ENCODE measurements at places on chromosomes 4 and X.

- no peak for DNase-seq
Observed at GRCh38 chr4:81555489-81555888, 83.8 kb upstream of the RASGEF1B start.

GRCh38 chrX:147476008-147476407 is 435.7 kb upstream of the FMR1 start:
- no peak for DNase-seq

GRCh38 chrX:20059467-20060128 is 57.1 kb downstream of the MAP7D2 start:
- DNase-seq: no peak

- no peak for DNase-seq
Observed at GRCh38 chr4:2357821-2358745, 60.4 kb downstream of the ZFYVE28 start.

DNA sequence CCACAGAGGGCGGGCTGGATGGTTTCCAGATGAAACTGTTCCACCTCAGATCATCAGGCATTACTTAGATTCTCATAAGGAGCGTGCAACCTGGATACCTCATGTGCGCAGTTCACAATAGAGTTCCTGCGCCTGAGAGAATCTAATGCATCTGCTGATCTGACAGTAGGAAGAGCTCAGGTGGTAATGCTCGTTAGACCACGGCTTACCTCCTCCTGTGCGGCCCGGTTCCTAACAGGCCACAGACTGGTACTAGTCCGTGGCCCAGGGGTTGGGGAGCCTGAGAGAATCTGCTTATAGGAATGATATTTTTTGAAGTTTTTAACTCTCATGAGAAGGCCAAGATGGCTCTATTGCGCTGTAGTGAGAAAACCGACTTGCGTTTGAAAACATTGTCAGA is 5.4 kb downstream of the NCAPG start:
- no peak for DNase-seq

- DNase-seq: no peak
Observed at GRCh38 chr4:146381263-146381872, 140.4 kb downstream of the SLC10A7 start.

- no peak for DNase-seq
Observed at GRCh38 chrX:136588036-136588435, 56.0 kb downstream of the VGLL1 start.

DNA sequence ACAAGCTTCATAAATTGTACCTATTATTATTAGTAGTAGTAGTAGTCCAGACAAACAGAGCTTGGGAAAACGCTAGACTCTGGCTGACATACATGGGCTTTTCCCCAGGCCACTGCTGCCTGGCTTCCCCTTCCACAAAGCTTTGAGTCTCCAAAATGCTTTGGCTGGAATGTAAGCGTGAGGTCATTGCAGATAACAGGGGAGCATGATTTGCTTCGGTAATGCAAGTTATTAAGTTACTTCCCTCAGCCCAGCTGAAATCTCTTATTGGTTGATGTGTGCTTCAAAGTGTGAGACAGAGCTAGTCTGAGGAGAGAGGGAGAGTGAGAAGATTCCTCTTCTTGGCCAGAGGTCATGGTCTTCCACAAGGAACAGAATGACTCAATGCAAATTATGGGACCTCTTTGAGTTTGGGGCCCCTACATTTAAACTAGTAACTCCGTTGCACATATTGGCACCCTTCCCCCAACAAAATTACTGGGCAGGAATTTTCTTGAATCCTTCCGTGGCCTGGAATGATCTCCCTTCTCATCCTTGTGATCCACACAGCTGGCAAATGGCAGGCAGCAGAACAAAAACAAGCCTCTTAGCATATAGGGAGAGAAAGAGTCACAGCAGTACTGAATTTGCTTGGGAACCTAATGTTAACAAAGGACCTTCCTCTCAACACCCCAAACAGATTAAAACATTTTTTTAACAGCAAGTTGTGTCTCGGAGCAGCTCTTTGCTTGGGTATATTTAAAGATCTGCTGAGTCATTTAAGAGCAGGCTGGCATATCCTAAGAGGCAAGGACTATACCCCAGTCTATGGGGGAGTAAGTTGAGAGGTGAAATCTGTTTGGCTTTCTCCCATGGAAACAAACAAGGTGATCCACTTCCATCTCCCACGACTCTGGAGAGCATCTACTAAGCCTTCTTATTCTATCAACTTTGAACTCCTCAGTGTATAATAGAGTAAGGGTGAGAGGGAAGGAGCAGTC is 19.9 kb downstream of the AR start:
- no peak for DNase-seq

- no peak for DNase-seq
Observed at GRCh38 chr4:78945651-78946179, 6.5 kb upstream of the PAQR3 start.

DNA sequence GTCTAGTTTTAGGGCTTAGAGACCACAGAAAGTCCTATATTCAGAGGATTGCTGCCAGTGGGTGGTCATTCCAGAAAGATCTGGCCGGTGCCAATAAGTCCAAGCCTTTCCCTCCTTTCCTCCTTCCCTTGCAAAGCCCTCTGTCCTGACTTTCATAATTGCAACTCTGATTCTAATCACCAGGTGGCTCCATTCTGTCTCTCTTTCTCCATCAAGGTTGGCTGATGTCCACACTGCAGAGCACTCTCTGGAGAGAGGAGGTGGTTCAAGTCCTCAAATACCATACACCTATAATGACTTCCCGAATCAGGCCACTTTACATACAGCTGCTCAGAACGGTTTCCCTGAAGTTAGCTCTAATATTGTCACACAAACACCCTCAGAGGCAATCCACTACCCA is 22.4 kb upstream of the ARMCX4 start:
- no peak for DNase-seq

DNA sequence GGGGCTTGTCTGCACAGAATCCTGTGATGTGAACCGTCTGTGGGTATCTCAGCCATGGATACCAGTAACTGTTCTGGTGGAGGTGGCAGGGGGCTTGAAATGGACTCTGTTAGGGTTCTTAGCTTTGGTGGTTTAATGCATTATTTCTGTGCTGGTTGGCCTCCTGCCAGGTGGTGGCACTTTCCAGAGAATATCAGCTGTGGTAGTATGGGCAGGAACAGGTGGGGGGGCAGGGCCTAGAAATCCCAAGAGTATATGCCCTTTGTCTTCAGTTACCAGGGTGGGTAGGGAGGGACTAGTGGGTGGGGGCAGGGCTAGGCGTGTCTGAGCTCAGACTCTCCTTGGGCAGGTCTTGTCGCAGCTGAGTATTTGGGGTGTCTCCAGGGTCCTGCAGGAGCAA is 106.7 kb downstream of the KIT start:
- DNase-seq: no peak

DNA sequence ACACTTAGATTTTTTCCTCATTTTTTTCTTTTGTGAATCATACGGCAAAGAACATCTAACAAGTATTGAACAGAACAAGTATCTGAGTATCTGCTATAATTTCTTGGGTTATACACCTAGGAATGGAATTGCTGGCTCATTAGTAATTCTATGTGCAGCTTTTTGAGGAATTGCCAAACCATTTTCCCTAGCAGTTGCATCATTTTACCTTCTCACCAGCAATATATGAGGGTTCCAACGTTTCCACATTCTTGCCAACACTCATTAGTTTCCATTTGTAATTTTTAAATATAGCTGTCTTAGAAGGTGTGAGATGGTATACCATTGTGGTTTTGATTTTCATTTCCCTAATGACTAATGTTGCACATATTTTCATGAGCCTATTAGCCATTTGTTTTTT is 41.1 kb upstream of the DCAF8L1 start:
- no peak for DNase-seq

DNA sequence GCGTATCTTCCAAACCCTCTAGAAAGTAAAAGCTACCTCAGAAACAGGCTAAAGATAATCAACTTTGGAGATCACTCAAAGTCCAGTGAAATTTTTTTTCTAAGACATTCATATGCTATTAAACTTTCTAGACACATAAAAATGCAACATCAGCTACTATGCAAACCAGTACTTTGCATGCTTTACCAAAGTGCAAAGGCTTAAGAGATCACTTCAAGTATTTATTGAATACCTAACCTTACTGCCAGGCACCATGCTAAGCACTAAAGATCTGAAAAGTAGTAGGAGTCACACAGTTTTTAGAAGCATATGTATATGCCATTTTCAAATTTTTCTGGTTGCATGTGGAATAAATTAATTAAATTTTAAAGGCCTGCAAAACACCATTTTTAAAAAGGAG is 115.8 kb downstream of the THOC2 start:
- no peak for DNase-seq

GRCh38 chrX:119101168-119101567 is 26.4 kb downstream of the KIAA1210 start:
- no peak for DNase-seq

DNA sequence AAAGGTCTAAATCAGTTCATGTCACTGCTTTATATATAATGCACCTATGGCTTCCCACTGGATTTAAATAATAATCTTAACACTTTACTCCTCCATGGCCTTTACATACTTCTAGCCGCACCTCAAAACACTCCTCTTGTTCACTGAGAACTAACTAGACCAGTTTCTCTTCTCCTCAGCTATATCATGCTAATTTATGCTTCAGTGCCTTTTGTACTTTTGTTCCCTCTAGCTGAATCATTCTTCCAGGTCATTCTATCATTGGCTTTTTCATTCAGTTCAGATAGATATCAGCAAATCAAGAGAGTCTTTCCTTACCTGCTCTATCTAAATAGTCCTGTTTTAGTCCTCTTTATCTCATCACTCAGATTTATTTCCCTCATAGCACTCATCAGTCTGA is 64.2 kb downstream of the TET2 start:
- no peak for DNase-seq

DNA sequence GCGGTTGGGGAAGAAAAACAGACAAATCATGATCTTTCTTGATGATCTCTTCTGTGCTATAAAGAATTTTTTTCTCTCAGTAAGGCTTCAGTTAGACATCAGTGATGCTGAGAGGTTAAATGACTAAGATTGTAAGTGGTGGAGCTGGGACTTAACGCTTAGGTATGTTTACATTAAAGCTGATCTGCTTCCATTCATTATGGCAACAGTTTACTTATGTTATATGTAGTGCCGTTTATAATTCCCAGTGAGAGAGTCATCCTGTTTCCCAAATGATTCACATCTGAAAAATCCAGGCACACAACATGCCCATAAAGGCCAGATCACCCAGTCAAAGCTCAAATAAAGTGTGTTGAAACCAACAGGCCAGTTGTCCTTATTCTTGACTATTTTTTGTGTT is 50.1 kb downstream of the CENPVL3 start:
- no peak for DNase-seq

GRCh38 chr4:122674371-122674770 is 53.5 kb upstream of the IL21 start:
- DNase-seq: no peak

- DNase-seq: no peak
Observed at GRCh38 chr4:108003982-108004515, 14.4 kb downstream of the HADH start.

- DNase-seq: no peak
Observed at GRCh38 chr4:157280673-157281072, 60.1 kb downstream of the GRIA2 start.

DNA sequence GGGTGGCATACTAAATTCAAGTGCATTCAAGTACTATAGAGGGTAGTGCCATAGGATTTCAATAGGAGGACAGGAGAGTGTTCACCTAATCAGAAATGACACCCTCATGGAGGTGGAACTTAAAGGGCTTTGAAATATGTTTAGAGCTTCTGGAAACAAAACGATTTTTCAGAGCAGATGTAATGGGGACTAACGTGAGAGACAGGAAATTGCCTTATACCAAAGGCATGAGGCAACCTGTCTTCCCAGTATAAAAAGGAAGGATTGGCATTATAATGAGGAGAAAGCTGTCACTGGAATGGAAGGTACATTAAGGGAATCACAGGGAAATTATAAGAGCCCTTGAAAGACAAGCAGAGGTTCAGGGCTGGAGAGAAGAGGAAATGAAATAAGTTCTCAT is 116.3 kb upstream of the PNPLA4 start:
- no peak for DNase-seq

- no peak for DNase-seq
Observed at GRCh38 chr4:44914748-44915147, 188.4 kb upstream of the GNPDA2 start.

DNA sequence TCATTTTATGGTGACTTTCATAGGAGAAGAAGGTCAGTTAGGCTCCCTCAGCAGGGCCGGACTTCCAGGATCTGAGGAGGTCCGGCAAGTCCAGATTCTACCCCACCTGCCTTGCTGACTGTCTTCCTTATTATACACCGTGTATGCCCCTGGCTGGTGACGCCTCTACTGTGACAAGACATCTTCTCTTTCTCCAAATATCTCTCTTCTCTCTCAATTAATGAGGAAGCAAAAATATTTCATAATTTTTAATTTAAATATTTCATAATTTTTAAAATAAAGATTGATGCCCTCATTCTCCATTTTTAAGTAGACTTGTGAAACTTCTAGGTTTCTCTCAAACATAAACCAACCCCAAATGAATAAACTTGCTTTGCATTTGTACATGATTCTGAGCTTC is 202.5 kb downstream of the NSUN7 start:
- DNase-seq: no peak

- no peak for DNase-seq
Observed at GRCh38 chrX:134174859-134175258, 62.1 kb upstream of the CCDC160 start.

- no peak for DNase-seq
Observed at GRCh38 chr4:153222707-153223426, 18.6 kb downstream of the TRIM2 start.

DNA sequence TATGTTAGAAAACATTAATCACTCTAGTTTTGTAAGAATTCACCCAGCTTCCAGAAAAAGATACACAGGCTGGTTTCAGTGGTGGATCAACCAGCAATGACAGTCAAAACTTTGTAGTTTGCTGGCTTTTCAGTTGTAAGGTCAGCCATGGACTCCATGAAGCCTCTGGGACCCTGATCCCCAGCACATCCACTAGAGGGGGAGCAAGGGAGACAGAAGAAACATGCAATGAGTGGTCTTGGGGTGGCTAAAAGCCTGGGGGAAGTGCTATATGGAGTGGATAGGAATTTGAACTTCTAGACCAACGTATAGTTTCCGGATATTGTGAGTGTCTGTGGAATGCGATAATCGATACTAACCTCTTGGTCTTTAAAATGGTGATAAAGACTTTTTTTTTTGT is 72.7 kb downstream of the AFF2 start:
- DNase-seq: no peak

DNA sequence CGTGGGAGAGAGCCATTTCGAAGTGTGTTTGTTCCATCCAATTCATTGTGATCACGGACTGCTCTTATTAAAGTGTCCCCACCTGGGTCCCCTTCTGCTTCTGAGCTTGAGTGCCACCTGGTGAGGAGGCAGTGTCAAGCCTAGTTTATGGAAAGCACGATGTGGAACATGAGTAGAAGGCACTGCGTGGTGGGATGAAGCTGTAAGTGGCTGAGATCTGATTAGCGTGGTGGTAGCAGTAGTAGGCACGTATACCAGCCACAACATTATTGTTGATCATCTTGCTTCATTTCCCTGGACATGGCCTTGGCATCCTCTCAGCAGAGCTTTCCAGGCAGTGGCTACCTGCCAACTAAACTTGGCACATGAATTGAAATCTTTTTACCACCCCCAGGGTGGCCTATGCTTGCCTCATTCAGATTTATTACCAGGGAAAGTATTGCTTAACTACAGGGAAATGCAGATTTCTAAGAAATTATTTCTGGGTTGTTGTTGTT is 46.4 kb downstream of the GPAT3 start:
- no peak for DNase-seq

GRCh38 chr4:157057218-157057617 is 18.7 kb upstream of the GLRB start:
- no peak for DNase-seq

GRCh38 chr4:71814433-71814832 is 30.6 kb upstream of the GC start:
- no peak for DNase-seq

GRCh38 chr4:106369456-106370060 is 980 bp upstream of the GIMD1 start:
- DNase-seq: no peak
